ENCODE measurements at places on chromosomes 2 and 18. TPM values are rescaled to one million over a fixed set of nuclear protein-coding genes. Genes with fewer than 3 reads are reported as not detected.

Gene TMX3
- 48.7 TPM for total RNA-seq

Gene NR4A2
- total RNA-seq: 7.8 TPM

DNA sequence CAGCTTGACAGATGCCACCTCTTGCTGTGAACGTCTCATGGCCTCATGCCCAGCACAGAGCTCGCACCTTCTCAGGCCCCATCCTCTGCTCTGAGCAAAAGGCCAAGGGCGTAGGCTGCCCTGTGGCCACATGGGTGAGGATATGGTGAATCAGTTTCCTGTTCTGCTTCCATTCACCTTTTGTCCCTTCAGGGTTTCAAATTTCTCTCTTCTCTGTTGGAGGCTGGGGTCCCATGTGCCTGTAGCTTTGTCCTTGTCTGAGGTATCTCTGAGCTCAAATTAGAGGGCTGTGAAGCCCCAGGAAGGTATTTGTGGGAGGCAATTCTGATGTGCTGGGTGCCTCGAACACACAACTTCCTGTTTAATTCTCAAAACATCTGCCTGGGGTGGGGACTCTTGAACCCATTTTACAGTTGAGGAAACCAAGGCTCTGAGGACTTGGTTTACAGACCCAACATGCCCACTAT is 29.0 kb downstream of the ZAP70 start:
- DNase-seq: no peak

DNA sequence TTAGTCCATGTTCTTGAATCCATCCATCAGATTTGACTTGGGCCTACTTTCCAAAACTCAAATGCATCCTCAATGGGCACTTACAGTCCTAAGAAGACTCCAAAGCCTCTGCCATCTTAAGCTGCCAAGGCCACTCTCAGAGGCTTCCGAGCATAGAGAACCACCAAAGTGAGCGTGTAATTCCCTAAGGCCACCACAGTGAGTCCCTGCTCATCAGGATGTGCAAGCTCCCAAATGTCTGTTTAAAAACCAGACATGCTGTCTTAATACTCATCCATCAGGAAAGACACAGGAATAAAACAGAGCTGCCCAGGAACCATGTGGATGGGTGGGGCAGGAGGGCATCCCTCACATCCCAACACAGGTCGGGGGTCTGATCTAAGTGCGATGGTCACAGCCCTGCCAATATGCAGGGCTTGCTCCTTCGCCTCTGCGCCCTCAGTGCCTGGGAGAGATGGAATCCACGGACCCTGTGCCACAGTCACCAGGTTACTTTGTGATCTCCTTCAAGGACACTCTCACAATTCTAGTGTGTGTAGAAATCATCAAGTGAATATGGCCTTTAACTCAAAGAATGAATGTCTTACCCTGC is 80.4 kb downstream of the POLR1A start:
- no peak for DNase-seq

- no peak for DNase-seq
These were observed 18.3 kb upstream of the ANKRD53 start for GRCh38 chr2:70959851-70960832.

Gene PLCD4
- total RNA-seq: 0.37 TPM

- DNase-seq: no peak
These were observed 146.8 kb upstream of the HS6ST1 start for GRCh38 chr2:128465246-128466170.

GRCh38 chr2:121386707-121387106 is 101.7 kb upstream of the TFCP2L1 start:
- no peak for DNase-seq
